ENCODE measurements at places on chromosomes 12 and 14.

DNA sequence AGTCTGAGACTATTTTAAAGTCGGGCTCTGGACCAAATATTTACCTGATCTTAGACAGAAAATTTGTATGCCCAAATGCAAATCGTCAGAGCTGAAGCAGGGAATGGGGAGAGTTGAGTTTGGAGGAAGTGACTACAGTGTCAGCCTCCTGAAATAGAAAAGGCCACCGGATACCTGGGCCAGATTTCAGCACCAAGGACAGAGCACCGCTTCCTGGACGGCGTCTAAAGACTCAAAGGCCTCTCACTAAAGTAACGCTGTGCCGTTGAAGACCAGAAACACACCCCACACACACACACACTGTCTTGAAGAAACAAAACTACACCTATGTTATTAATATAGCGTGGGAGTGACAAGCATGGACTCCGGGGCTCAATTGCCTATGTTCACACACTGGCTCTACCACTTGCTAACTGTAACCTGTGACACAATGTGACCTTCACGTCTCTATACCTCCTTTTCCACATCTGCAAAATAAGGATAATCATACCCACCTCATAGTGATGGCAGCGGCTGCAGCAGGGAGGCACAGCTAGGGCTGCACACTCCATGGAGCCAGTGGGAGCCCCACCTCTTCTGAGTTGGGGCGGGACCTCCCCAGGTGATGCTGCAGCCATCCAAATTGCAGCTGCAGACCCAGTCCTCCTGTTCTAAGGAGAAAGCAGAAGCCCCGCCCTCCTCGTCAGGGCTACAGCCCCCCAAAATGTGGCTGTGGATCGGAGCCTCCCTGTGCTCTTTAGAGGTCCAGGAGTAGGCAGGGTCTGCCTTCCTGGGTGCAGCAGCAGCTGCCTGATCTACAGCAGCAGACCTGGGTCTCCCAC is 35.6 kb downstream of the KRT76 start:
- peak; percentile 0 for DNase-seq

GRCh38 chr14:96136371-96137005 is 68.2 kb upstream of the BDKRB2 start:
- no peak for DNase-seq

GRCh38 chr12:48527891-48528670 is 2.6 kb downstream of the OR8S1 start:
- DNase-seq, result no peak

GRCh38 chr12:131675126-131676080 is 35.5 kb upstream of the SFSWAP start:
- no peak for DNase-seq

DNA sequence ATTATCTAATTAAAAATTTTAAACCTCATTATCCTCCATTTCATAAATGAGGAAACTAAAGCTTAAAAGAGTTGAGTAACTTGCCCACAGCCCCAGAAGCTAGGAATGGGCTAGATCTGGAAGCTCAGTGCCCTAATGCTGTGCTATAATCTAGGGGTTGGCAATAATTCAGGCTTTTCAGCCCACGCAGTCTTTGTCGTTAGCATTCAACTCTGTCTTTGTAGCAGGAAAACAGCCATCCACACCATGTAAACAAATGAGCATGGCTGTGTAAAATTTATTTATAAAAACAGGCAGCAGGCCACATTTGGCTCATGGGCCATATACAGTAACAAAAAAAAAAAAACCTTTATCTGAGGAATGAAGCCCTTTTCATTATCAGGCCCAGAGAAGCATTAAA is 92.4 kb upstream of the OVCH1 start:
- no peak for DNase-seq

Measured in amygdala (tissue), 56 donors.